ENCODE measurements at places on chromosomes 4 and X.

GRCh38 chr4:23969635-23970145 lies 79.8 kb upstream of the PPARGC1A start:
- DNase-seq = no peak

GRCh38 chr4:78214078-78214477 lies 157.0 kb downstream of the FRAS1 start:
- no peak for DNase-seq

GRCh38 chrX:41779030-41779564 lies 55.1 kb downstream of the GPR82 start:
- no peak for DNase-seq

DNA sequence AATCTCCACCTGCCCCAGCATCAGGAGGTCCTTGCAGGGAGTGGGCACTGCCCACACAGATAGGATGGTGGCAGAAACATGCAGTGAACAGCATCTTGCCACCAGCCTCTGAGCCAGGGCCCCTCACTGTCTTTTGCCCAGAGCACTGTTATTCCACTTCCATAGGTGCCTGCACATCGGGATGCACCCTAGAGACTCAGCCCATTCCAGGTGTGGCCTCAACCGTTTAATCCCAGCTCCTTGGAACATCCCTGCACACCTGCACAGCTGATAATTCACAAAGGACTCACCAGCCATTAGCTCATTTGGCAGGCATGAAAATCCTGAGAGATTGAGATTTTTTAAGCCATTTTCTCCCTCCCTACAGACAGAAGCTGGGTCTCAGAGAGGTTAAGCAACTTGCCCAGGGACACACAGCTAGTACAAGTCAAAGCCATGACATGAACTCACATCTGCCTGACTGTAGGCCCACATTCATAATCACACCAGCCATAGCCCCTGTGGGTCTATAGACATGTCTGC lies 116.3 kb downstream of the EFNB1 start:
- DNase-seq = no peak

- DNase-seq = no peak
These were observed 1.8 kb downstream of the KLF3 start for GRCh38 chr4:38665551-38666411.

- DNase-seq = no peak
These were observed 76.1 kb downstream of the SLC9A6 start for GRCh38 chrX:136061286-136061685.

DNA sequence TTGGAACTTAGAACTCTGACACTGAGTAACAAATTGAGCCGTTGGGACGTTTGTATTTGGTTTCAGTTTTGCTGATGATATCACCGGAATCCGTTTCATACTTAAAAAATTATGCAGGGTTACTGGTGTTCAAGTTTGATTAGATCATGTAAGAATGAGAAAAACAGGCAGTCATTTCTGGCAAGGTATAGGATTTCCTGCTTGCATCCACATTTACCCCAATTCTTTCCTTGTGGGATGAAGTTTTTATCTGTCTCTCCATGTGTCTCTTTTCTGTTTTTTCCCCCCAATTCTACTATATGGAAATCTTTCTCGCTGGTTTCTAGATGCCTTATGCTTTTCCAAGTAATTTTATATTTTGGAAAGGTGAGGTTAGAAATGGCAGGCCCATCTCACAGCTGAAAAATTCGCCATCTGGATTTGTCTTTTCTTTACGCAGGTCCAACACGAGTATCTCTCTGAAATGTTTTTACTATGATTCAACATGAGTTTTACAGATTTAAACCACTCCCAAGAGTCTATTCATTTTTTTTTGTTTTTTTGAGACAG lies 197.9 kb downstream of the SHOX start:
- DNase-seq = no peak

DNA sequence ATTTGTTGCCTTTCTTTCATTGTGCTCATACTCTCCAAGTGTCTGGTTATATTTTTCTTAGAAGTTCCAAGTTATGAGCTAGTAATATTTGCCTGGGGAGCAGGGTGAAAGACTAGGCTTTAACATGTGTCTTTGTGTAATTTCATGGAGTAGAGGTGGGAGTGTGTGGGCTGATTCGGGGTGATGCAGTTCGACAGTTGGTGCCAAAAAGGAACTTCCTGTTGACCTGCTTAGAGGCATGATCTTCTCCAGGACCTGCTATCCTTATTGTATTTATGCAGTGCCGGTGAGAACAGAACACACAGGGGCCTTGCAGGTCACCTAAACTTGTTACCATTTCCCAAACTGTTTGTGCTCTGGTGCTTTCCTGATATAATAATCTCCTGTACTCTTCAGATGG lies 21.2 kb downstream of the USP53 start:
- no peak for DNase-seq

- no peak for DNase-seq
These were observed 48.9 kb upstream of the GATB start for GRCh38 chr4:151809716-151810115.

- no peak for DNase-seq
These were observed 33.4 kb downstream of the ACSL1 start for GRCh38 chr4:184792334-184792733.

- DNase-seq = no peak
These were observed at the start of gene MMRN1 for GRCh38 chr4:89894649-89895550. Gene MMRN1 (plus strand): TSS chr4:89894854. CDS start chr4:89894972, 118 bp downstream.

DNA sequence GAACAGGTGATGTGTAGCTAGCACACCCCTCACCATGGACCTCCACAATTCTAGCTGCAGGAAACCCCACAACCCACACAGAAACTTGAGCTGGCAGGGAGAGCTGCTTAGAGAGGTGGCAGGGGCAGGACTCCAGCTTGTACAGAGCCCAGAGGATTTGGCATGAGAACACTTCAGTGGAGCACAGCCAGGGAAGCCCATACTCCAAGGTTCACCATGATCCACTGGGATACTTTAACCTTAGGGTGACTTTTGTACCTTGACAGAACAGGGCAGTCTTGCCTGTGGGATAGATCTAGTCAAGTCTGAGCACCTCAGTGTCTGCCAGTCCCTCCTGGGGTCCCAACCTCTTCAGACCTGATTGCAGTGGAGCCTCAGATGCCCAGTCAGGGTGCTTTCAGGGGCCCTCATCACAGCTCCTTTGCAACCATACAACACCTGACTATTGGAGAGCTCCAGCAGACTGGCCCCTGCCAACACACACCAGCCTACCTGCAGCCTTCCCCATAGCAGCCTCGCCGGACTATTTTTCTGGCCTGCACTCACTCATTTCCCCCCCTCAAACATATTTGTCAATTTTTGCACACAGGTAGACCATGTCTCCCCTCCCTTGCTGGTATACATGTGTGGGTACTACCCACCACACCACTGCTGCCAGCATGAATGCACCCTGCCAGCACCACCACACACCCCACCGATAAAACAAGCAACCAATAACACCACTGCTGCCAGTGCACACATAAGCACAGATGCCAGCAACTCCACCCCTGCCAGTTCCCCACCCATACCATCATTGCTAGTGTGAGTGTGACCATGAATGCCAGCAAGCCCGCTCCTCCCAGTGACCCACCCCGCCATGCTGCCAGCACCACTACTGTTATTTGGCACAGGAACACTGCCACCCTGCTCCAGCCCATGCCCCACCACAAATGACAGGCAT lies 56.0 kb upstream of the CDX4 start:
- DNase-seq = no peak

DNA sequence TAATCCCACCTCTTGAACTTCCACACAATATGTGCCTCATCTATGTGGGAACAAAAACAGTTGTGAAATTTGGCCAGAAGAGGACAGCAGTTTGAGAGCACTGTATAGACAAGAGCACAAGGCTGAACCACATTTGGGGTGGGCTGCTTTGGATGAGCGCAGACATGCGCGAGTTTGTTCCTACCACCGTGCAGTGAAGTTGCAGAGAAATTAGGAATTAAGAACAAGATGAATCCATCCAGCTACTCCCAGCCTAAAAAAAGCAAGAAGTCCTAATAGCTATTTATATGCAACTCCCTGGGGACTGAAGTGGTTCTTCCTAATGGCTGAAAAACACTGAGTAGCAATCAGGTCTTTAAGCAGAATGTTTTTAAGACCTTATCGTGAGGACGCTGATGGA lies 1.0 kb downstream of the GAB3 start:
- DNase-seq = no peak

- no peak for DNase-seq
These were observed 76.8 kb downstream of the COMMD8 start for GRCh38 chr4:47386561-47387235.

DNA sequence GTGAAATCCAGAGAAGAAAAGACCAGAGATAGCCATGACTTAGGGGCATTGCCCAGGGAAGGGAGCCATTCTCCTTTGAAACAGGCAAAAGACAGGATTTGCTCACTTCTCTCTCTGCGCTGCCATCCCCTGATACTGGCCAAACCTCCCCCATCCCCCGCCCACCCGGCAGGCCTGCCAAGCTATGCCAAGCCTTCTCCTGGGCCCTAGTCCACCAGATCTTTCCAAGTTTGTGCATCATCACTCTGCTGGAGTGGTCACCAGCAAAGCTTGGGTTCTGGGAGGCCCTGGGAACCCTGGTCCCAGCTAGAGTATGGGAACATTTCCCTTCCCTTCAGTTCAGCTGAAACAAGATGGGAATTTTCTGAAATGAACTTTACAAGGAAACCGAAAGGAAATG lies 18.4 kb downstream of the EFNB1 start:
- DNase-seq = no peak

DNA sequence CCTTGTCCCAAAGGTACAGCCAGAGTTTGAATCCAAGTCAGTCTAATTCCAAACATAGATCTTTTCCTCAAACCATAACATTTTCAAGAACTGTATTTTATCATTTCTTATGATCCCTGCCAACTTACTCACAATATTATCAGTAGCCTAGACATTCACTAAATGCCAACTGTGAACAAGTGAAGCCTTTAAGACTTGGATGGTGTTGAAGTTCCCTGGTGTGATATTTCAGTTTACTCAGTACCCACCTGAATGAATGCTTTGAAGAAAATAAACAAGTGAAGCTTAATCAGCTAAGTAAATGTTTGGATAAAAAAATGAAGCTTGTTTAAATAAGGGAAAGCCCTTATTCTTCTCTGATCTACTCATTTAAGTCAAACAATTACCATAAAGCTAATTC lies 1028.3 kb downstream of the DMD start:
- DNase-seq = peak; percentile 42

- DNase-seq = no peak
These were observed 38.5 kb upstream of the SLC4A4 start for GRCh38 chr4:71300362-71300761.

GRCh38 chrX:71159335-71159734 lies 14.7 kb downstream of the NLGN3 start:
- no peak for DNase-seq

DNA sequence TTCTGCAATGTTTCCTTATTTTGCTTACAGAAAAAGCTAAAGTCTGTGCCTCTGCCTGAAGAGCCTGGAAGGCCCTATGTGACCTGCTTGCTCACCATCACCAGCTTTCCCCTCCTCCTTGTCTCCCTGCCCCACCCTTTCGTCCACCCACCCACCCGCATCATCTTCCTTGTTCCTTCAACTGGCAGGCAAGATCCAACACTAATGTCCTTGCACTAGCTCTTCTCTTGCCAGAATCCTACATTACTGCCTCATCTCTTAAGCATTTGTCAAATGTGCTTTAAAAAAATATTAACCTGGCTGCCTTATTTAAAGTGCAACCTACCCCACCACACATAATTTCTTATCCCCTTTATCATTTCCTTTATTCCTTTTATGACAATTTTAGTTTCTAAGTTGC lies 165.1 kb upstream of the PPP3CA start:
- DNase-seq = no peak

DNA sequence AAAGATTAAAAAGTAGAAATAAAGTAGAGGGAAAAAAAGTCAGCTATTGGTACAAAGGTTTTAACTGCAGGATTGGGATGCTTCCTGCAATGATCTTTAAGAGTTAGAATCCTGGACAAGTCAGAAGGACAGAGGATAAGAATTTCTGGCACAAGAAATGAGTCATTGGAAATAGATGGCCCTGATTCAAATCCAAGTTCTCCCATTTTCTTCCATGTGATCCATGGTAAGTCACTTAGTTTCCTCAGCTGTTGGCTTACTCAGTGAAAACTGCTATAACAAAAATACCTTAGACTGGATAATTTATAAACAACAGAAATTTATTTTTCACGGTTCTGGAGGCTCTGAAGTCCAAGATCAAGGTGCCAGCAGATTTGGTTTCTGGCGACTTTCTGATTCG lies 13.3 kb upstream of the TBC1D19 start:
- no peak for DNase-seq

DNA sequence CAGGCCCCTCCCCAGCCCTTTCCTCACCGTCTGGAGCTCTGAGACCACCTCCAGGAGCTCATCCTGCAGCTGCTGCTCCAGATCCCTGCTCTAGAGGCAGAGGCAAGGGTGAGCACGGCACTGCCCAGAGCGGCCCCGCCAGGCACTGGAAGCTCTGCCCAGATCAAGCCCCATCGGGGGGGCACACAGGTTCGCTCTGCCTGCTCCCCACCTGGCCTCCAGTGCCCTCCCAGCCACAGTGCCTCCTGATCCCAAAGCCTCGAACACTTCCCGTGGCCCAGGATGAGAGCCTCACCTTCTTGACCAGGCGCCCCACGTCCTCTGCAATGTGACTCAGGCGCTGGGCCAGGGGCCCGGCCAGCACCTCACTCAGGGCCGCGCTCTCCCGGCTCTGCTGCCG lies 5.0 kb downstream of the ARHGAP4 start:
- no peak for DNase-seq

GRCh38 chr4:147123146-147123545 lies 177.5 kb upstream of the TTC29 start:
- no peak for DNase-seq

DNA sequence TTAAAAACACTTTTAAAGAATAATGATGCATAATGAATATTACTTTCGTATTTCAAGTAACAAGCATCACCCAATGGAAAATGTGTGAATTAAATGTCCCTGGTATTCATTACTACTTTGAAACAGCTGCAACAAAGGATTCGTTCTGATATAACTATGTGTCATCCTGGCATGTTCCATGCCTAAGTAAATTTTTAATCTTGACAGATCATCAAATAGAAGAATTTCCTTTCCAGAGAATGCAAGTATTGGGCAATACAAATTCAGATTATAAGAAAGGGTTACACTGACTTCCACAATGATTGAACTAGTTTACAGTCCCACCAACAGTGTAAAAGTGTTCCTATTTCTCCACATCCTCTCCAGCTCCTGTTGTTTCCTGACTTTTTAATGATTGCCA lies 105.3 kb downstream of the SPCS3 start:
- DNase-seq = no peak

DNA sequence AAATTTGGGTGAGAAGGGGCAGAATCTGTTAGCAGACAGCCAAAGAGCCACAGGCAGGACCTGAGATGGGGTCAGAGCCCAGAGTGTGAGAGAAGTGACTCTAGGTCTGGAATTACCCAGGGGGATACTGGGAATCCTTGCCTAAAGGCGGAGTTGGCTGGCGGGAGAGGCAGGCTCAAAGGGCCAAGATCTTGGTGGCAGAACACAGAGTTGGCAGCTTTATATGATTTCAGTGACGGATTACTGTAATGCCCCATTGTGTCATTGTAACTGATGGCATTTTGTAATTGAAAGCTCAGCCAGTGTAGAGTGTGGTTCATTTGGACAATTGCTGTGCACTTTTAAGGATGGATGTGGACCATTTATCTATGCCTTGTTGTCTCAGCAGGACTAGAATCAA lies 77.3 kb downstream of the SMIM20 start:
- DNase-seq = no peak

- DNase-seq = no peak
These were observed 91.9 kb downstream of the TSPAN5 start for GRCh38 chr4:98566361-98567008.

GRCh38 chr4:38034986-38035882 lies 75.0 kb downstream of the PTTG2 start:
- no peak for DNase-seq

Data from NCI-H1930 (cell line).